Fibroblast of the aortic adventitia (primary cell): ENCODE measurements at places on chromosomes 5 and 9. TPM values are rescaled to one million over a fixed set of nuclear protein-coding genes. Genes with fewer than 3 reads are reported as not detected.

GRCh38 chr9:113350107-113350661 lies 843 bp downstream of the BSPRY start:
- DNase-seq, result no peak

DNA sequence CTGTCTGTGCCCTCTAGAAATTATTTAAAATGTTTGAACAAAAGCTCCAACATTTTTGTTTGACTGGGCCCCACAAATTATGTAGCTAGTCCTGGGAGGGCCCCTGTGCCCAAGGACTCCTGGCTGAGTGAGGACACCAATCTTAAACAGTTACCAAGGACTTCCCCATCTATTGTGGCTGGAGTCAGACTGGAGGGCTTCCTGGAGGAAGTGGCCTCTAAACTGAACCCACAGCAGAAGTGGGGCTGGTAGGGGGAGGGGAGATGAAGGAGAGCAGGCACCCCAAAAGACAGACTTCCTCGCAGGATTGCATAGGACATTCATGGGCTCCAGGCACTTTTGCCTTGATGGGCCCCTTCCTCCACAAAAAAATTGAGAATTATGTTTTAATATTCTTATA lies 8.1 kb downstream of the ADAMTS13 start:
- DNase-seq, result no peak

DNA sequence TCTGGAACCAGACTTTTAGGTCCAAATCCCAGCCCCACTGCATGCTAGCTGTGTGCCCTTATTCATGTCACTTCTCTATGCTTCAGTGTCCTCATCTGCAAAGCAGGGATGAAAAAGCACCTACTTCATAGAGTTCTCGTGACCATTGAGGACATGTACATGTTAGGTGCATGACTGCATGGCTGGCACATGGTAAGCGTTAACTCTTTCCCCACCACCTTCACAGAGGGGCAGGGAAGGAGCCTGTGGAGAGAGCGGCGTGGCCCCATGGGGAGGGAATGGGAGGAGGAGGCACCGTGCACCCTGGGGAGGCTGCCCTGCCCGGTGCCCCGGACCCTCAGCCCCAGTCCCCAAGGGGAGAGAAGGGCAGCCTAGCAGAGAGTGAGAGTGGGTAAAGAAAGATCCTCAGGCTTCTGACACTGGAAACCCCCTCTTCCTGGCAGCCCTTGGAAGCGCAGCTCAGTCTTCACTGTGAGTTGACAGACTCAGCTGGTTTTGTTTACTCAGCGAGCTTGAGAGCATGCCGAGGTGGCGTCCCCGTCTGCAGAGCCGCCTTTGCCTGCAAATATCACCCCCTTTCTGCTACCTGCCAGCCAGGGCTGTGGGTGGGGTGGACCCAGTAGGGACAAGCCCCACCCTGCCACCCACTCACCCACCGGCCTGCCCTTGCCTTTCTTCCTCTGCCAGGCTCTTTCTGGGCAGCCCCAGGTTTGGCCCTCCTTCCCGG lies 10.6 kb upstream of the ANGPTL2 start:
- no peak for DNase-seq

DNA sequence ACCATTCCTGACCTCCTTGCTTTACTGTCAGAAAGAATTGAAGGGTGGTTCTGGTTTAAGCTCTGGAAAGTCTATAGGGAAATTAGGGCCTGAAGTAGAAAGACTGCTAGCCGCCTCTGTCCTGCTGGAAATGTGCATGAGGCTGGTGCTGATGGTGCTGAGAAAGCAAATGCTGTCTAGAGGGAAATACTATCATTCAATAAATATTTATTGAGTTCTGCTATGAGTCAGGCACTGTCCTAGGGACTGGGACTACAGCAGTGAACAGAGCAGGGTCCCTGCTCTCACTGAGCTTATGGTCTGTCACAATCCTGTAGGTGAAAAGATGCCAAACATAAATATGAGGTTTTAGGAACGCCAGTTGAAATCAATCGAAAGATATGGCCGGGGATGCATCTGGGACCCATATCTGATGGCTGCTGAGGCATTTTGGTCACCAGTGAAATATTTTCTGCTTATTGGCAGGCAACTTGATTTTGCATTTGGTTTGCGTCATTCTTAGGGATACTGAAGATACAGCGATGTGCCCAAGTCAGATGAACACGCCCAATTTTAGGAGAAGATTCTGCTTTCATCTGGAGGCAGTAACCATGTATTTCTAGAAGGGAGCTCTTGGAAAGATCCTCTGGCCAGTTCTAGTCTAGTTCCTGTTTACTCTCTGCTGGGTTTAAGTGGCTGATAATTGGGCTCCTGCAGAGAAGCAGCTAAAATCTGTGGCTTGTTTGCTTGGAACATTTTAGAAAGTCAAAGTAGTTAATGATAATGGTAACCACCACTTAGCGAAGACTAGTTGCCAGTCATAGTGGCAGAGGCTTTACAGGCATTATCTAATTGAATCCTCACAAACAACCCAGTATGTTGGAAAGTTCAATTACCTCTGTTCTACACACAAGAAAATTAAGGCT lies 73.3 kb downstream of the INSYN2B start:
- peak; percentile 29 for DNase-seq

DNA sequence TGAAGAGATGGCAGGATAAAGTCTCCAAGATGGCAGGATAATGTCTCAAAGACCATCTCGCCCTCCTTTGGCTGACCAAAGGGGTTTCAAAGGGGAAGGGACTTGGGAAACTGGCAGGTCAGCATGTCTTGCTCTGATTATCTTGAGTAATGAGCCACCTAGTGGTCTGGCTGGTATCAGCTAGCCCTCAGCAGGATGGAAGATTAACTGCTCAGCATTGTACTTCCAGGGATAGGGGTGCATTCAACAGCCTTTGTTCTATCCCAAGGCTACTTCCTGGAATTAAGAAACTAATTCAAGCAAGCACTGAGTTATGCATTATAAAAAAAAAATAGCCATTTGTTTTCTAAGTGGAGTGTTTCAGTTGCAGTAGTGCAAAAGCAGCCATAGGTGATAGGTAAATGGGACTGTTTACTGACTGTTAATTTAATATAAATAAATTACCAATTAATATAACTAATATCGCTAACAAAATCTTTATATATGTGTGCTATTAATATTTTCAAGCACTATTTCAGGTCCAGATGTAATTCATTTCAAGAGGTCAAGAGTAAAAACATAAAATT lies 555.5 kb downstream of the CDH9 start:
- no peak for DNase-seq

The RFX3 gene
- total RNA-seq, result 0.98 and 3.1 TPM in 2 replicates

The PDE6A gene
- total RNA-seq, result not detected in 2 replicates

The SAXO1 gene
- 0.08 and 0.18 TPM in 2 replicates for total RNA-seq

The IL11RA gene
- 23.8 and 26.7 TPM in 2 replicates for total RNA-seq

The AK8 gene
- total RNA-seq, result 0.18 TPM in 1 of 2 replicates, not detected in the other

The OBP2B gene
- total RNA-seq, result not detected in 2 replicates

The CD72 gene
- 1.1 and 1.9 TPM in 2 replicates for total RNA-seq

The PRDM9 gene
- not detected in 2 replicates for total RNA-seq

The ADAMTS2 gene
- 25.8 and 66.6 TPM in 2 replicates for total RNA-seq
